ENCODE measurements at places on chromosomes 7 and 10.

- peak; percentile 29 for DNase-seq
Measured at GRCh38 chr7:70457883-70458680, 673.9 kb upstream of the GALNT17 start.

DNA sequence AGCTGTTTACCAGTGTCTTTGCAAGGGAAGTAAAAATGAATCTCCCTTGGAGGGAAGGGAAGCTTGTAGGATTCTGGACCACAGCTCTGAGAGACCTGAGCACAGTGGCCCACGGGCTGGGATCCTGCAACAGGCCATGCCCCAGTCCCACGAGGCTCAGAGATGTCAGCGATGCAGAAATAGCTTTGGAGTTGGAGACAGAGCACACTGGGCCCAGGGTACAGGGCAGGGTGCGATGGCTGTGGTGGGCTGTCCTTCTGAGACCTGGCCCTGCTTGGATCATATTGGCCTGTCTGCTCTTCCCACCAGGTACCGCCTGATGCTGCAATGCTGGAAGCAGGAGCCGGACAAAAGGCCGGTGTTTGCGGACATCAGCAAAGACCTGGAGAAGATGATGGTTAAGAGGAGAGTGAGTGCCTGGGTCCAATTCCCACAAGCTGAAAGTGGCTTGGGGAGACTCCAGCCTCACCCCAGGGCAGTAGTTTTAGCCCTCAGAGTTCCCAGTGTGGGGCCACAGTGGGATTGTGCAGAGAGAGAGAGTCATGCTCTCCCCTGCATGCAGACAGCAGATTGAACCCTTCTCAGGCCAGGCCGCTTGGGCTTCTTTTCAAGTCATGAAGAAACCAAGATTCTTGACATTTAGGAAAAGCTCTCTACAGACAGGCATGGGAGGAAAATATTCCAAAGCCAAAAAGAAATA is 13.5 kb upstream of the CSGALNACT2 start:
- DNase-seq: no peak

GRCh38 chr7:1359051-1359400 is 100.2 kb downstream of the MICALL2 start:
- no peak for DNase-seq

DNA sequence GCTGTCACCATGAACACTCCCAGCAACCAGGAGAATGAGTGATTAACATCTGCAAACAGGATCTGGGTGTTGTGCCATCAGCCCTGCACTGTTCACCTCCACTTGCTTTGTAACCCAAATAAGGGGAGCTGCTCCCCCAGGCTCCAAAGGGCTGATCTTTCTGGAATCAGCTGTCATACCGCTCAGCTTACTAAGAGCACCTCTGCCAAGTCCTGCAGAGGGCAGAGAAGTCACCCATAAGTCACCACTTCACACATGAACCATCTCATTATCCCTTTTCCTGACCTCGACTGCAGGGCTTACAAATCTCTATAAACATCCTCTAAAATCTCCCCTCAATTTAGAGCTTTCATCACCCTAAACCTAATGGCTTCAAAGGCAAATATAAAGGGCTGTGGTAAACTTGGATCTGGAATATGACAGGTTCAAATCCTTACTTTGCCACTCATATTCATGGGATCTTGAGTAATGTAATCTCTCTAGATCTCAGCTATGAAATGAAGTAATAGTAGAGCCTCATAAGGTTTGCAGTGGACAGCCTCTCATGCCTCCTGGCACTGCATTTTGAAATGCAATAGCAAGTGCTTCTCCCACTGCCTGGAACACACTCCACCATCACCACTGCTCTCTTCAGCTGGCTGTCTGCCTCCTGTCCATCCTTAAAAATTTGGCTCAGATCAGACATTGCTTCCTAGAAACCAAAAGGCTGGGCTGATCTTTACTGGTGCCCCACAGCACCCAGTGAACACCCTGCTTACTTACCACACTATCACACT is 38.8 kb downstream of the ERLIN1 start:
- no peak for DNase-seq

- no peak for DNase-seq
Measured at GRCh38 chr10:73439605-73440312, 6.4 kb upstream of the MSS51 start.

GRCh38 chr7:110224643-110225042 is 866.3 kb upstream of the LRRN3 start:
- no peak for DNase-seq

DNA sequence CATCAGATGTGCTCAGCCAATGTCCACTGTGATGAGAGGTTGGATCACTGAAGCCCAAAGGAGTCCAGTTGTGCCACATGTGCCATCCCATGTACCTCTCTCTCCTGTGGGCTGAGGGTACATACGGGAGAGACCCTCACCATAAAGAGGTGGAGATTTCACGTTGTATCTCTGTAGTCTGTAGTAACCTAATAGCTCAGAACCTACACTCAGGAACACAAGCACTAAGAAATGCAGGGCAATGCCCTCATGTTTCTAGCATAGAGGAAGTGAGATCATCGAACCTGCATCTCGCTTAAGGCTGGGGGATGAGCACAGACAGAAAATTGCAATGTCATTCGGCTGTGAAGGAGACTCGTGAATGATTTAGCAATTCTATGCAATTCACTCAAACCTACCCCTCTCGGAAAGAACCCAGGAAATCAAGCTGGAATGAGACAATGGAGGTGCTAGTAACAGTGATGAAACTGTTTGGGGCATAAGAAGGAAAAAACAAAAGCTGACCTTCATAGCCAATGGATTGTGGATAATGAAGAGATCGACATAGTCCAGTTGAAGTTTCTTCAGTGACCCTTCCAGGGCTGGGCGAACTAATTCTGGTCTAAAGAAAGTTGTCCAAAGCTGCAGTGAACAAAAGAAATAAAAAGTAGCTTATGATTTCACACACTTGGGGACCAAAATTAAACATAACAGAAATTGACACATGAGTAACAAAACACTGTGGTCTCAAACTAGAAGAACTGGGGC is 80.3 kb upstream of the UCN3 start:
- no peak for DNase-seq

- no peak for DNase-seq
Measured at GRCh38 chr7:41313171-41313570, 389.7 kb downstream of the INHBA start.

DNA sequence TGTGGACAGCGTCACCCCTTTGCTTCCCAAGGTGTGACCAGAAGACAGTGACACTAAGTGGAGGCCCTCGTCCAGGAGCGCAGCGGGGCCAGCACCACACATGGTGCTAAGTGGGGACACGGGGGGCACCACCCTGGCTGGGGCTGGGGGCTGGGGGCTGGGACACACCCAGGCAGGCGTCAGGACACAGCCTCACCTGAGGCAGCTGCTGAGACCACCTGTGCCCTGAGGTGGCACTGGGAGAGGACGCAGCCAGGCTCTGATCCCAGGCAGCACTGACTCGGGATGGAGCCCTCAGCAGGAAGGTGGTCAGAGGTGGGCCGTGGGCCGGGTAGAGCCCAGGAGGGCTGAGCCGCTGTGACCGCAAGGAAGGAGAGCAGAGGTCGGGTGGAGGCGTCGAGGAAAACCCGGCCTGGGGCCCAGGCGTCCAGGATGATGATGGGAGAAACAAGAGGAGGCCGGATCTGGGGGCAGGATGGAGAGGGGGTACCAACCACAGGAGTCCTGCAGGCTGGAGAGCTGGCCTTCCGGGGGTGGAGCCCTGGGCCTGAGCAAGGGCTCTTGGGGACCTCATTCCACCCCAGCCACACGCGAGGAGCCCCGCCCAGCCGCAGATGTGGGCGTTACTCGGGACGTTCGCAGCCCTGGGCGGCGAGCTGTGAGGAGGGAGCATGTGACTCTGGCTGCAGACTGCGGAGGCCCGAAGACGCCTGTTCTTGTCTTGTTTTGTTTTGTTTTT is 22.5 kb downstream of the LRRC27 start:
- DNase-seq: no peak

GRCh38 chr10:1054684-1055083 is 1.5 kb upstream of the WDR37 start:
- no peak for DNase-seq

- no peak for DNase-seq
Measured at GRCh38 chr7:77933394-77933793, 134.8 kb downstream of the PHTF2 start.

- DNase-seq: no peak
Measured at GRCh38 chr7:696426-696811, 30.1 kb upstream of the DNAAF5 start.

DNA sequence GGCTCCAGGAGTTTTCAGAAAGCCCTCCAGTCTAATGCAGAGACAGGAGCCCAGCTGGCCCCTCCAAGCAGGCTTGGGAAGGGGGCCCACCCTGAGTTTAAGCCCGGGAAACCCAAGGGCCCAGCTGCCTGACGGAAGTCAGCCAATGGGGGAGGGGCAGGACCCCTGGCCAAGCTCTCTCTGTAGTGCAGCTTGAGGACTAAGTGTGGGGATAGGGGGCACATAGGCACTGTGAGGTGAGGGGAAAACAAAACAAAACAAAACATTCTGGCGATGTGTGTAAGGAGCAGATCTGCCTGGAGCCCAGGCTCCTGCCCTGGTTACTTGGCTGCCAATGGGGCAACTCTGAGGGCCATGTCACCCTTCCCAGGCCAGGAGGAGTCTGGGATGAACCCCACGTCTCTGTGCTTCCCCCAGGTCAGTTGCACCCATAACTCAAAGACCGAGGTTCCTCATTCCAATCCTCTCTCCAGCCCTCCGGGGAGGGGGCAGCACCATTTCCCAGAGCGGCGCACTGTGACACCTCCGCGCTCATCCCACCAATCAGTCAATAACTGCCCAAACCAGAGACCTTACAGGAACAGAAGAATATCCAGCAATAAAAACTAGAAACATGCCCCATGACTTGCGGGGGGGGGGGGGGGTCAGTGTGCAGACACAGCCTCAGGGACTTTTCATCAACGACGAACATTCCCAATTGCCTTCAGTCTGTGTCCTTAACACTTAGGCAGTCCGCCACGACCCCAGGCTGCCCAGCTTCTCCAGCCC is 1.7 kb downstream of the CXCL12 start:
- DNase-seq: peak; percentile 6

DNA sequence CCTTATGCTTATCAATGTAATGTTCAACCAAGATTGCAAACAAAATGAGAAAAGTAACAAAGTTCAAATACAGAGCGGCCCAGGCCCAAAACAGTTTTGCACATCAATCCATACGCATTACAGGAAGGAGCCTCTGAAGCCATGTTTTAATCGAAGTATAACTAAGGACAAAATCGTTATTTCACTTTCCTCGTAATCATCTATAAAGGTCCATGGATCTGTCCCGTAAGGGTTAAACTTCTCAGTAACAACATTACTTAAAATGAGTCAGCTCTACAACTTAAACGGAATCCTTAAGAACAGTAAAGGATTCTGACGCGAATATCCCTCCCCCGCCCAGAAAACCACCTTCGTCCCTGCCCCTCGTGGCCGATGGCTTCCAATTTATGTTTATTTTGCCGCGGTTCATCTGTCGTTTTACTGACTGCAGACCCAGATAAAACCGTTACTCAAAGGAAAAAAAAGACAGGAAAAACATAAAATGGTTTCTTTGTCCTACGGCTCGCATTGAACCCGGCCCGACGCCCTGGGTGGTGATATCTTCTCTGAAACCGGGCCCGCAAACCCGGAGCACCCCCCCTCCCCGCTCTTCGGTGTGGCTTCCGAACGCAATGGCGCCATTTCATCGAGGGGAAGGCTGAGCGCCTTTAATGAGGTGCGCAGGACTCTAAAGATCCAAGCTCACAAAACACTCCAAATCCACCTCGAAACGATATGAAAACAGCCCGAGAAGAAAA is 1.1 kb downstream of the HNRNPA2B1 start:
- peak; percentile 63 for DNase-seq

- no peak for DNase-seq
Measured at GRCh38 chr10:30821994-30822692, 192.6 kb upstream of the LYZL2 start.

- no peak for DNase-seq
Measured at GRCh38 chr10:60646966-60647796, 131.1 kb upstream of the CDK1 start.

- no peak for DNase-seq
Measured at GRCh38 chr7:88548399-88548798, 211.1 kb upstream of the ZNF804B start.

GRCh38 chr10:84608126-84608525 is 279.7 kb downstream of the CCSER2 start:
- DNase-seq: no peak

DNA sequence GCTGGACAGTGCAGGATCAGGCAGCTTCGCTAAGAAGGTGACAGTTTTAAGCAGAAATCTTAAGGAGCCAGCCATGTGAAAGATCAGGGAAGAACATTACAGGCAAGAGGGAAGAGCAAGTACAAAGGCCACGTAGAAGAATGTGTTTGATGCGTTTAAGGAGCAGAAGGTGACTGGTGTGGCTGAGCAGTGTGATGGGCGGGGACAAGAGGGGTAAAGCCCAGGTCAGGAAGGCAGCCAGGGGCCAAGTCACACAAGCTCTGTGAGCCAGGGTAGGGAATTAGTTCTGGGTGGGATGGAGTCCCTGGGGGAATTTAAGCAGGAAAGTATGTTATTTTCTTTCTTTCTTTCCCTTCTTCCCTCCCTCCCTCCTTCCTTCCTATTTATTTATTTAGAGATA is 166.9 kb downstream of the SH3PXD2A start:
- DNase-seq: no peak

DNA sequence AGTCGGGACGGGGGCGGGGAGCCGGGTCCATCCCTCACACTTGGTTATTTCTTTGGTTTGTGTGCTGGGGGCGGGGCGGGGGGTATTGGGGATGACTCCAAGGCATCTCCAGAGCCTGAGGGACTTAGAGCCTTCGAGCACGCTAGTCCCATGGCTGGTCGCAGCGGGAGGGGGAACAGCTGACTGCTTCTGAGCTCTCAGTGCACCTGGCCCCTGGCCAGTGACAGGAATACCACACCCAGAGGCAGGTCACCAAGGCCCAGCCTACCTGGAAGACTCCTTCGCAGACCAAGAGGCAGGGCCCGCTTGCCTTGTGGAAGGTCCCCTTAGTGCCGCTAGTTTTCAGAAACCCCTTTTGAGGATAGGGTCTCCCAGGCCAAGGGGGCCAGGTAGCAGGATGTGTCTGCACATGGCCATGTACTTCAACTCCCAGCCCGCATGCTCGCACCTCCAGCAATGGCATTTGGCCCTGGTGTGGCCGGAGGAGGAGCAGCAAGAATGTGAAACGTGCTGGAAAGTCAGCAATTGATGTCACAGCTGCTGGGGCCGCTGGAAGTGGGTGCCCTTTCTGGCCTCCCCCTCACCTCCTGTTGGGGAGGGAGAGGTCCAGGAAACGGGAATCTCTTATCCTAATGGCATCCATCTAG is 40.3 kb downstream of the AGAP3 start:
- DNase-seq: no peak

DNA sequence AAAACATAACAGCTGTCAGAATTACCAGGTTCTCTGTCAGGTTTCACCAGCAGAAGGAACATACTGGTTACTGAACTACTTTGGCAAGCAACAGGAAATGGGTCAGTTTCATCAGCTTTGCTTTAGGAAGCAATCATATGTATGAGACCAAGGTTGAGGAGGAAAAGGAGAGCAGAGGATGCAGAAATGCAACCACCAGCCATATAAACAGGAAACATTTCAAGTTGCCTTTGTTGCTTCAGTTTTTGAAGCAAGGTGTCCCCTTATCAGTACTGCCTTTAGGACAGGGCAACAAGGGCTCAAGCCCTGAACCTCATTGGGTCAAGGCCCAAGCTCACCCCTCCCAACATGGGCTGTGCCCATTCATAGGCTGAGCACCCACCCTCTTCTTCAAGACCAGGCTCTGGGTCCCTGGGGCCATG is 10.2 kb downstream of the HIPK2 start:
- DNase-seq: no peak

GRCh38 chr7:151409667-151410404 is at the start of gene WDR86:
WDR86 (minus strand) TSS chr7:151410038; CDS start chr7:151409589, 449 bp downstream.
- DNase-seq: no peak
